GM12891 (cell line): ENCODE measurements at places on chromosomes 13 and 19.

DNA sequence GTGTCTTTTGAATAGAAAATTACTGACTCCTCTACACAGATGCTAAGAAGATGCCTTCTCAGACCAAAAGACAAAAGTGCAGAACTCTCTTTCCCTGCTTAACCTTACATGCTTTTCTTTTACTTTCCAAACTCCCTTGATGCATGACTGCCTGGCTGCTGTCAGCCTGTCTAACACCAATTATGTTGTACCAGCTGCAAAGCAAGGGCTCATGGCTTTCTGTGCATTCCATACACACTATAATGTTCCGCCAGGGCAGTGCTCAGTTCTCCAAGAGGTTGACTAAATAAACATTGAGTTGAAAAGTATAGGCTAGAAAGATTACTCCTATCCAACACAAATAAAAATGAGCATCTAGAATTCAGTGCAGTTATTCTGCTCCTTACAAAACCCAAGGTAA, 330.4 kb upstream of the NBEA start:
- DNase-seq = no peak

DNA sequence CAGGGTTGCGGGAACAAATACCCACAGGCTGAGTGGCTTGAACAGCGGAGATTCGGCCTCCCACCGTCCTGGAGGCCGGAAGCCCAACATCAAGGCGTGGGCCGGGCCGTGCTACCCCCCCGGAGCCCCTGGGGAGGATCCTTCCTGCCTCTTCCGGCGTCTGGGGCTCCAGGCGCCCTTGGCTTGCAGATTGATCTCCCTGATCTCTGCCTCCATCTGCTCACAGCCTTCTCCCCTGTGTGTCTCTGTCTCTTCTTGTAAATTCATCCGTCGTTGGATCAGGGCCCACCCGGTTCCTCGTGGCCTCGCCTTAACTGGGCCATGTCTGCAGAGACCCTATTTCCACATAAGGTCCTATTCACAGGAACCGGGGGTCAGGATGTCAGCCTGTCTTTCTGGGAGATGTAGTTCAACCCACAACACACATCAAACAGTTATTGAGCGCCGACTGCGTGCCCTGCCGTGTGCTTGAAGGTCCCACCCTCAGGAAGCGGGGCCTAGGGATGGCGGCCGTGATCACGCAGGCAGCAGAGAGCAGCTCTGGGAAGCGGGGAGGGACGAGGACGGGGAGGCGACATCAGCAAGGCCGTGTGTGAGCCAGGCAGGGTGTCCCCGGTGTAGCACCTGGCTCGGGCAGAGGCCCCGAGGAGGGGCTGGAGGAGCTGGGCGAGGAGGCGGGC, 21.3 kb downstream of the HCN2 start:
- peak; percentile 78 for DNase-seq

DNA sequence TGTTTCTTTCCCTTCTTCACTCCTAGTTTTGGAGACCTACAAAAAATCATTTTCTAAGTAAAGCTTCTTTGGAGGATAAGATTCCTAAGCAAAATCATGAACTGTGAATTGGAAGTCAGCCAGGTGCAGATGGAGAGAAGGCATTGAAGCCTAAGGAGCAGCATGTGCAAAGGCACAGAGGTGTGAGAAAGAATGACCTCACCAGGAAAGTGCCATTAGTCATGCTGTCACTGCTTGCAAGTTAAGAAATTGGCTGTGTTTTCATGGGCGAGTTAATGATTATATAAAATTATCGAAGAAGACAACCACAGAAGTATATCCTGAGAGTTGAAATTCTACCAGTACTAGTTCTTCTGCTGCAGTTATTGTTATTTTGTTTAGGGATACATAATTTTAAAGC, 80.3 kb upstream of the KLHL1 start:
- no peak for DNase-seq

DNA sequence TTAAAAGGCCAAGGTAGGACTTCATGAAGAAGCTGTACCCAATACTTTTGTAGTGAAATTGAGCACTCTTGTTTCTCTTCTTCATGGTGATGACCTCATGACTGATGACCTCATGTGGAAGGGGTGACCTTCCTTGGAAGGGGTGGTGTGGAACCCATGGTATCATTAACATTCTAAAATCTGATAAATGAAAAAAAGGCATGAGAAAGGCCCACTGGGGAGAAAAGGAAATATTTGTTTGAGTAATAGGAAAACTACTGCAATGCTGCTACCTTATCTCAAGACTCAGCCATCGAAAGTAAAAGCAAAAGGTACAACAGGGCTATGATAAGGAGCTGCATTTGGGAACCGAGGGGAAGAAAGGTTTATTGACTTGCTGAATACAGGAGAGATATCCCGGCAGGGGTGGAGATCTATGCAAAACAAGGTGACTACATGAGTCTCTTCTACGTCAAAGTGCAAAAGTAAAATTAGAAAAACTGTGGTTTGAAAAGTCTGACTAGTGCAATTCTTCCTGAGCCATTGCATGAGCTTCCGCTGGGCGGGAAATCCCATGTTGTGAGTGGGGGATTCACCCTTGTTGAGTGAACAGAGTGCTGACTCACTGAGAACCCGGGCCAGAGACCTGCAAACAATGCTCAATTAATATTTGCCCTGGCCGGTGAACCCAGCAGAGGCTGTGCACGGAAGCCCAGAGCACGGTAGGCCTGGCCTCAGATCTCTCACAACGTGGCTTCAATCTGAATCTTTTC, 138.9 kb upstream of the RFC3 start:
- DNase-seq = peak; percentile 57

DNA sequence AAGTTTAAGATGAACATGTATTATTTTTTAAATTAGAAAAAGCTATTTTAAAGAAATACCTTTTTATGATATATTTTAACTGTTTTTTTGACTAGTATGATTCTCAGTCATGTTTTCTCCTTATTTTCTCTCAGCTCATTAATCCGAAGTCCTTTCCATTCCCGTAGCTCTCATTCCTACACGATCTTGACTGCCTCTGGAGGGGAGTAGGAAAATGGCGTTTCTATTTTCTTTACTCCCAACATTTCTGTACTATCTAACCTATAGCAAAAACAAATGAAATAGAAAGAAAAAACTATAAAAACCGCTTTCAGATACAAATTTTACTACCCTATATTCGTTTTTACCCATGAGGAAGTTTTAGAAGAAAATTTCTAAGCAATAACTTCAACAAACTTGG, 343.8 kb downstream of the RBM26 start:
- no peak for DNase-seq

DNA sequence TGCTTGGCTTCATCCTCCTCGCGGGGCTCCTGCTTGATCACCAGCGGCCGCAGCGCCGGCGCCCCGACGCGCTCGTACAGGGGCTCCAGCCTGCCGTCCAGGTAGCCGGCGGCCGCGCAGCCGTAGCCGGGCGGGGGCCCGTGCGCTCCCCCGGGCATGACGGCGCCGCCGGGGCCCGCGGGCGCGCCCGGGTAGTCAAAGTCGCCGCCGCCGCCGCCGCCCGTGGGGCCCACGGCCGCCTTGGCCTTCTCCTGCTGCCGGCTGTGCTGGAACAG, 497 bp downstream of the CEBPA start:
- no peak for DNase-seq

DNA sequence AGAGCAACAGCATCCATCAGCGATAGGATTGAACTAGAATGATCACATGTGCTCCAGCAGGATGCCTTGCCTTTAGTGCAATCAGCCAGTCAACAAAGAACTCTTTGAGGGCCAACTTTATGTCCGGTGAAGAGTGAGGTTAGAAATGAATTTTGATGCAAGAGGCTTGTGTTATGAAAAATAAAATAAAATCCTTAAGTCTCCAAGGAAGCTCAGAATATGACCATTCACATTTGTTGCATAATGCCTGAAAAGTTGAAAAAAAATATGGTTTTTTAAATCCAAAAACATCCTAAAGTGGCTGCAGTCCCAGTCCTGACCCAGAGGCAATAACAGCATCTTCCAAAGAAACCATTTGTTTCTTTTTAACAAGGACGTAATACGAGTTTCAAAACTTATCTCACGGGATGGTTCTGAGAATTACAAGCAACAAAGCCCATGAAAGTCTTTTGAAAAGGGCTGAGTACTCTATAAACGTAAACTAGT, 61.3 kb downstream of the DCLK1 start:
- DNase-seq = no peak

- no peak for DNase-seq
These were observed 5.2 kb upstream of the LRRC8E start for GRCh38 chr19:7883105-7883504.

- no peak for DNase-seq
These were observed 102.7 kb downstream of the DCLK1 start for GRCh38 chr13:36028359-36029025.
